WTC11 (cell line): ENCODE measurements at places on chromosomes 6 and 20. TPM values are rescaled to one million over a fixed set of nuclear protein-coding genes. Genes with fewer than 3 reads are reported as not detected.

DNA sequence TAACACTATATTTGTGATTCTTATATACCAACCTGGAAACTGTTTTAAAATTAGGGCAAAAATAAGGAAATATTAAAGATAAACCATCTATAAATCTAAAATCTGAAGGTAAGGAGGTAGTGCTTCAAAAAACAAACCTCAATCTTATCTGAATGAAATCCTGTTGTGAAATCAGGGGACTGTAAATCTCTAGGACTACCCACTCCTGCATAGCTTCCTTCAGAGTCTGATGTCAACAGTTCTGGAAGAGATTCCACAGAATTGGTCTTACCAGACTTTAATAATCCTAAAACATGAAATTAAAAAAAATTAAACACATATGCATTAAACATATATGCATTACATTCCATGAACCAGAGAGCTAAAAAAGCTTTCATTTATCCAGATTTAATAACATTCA is 51.4 kb downstream of the IBTK start:
- H3K27ac ChIP-seq: no peak overlapping the region
- peaks cover 5% of the 10 kb centered on the region; the same call in 1 of the 2 replicates for H3K4me1 ChIP-seq
- peaks cover 47% of the 10 kb centered on the region for H3K36me3 ChIP-seq
- H3K27me3 ChIP-seq: no peaks in the 10 kb centered on the region
- no peak for DNase-seq

The LST1 gene
- 0.34 to 0.66 TPM in 2 of 3 replicates, not detected in the other for total RNA-seq

GRCh38 chr6:43286980-43287716 is 10.9 kb upstream of the SLC22A7 start:
- 0 out of 2 replicates have a peak overlapping the region, but pooled peaks have one; percentile 40 for H3K4me3 ChIP-seq
- DNase-seq: no peak
- H3K4me1 ChIP-seq: peaks cover 7% of the 10 kb centered on the region
- H3K27me3 ChIP-seq: peaks cover 21% of the 10 kb centered on the region
- no peaks in the 10 kb centered on the region for H3K36me3 ChIP-seq
- H3K27ac ChIP-seq: no peak overlapping the region

The PNISR gene
- 150 to 156 TPM (median 155 TPM) in 3 replicates for total RNA-seq

The MRPL14 gene
- 70.0 to 74.2 TPM (median 74.2 TPM) in 3 replicates for total RNA-seq

DNA sequence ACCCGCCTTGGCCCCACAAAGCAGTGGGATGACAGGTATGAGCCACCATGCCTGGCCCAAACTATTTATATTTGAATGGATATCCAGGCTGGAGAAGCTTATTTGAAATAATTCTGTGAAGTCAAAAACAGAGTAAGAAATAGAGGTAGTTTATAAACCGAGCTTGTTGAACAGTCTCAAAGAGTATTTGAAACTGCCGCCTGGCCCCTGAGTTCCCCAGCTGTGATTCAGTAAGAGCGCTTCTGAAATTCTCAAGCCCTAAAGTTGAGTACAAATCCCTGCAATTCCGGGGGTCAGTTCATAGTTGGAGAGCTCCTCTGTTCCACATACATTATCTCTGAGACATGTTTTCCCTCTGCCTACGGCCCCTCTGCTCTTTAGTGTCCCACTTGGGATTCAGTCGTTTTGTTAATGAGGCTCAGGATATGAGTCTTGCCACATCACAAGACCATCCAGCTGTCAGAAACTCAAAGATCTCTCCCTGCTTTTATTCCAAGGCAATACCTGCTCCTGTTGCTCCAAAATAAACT is 127.8 kb downstream of the SOD2 start:
- no peaks in the 10 kb centered on the region for H3K4me1 ChIP-seq
- DNase-seq: no peak
- peaks cover 4% of the 10 kb centered on the region for H3K27me3 ChIP-seq
- peaks cover 14% of the 10 kb centered on the region for H3K36me3 ChIP-seq
- H3K4me3 ChIP-seq: no peak overlapping the region

DNA sequence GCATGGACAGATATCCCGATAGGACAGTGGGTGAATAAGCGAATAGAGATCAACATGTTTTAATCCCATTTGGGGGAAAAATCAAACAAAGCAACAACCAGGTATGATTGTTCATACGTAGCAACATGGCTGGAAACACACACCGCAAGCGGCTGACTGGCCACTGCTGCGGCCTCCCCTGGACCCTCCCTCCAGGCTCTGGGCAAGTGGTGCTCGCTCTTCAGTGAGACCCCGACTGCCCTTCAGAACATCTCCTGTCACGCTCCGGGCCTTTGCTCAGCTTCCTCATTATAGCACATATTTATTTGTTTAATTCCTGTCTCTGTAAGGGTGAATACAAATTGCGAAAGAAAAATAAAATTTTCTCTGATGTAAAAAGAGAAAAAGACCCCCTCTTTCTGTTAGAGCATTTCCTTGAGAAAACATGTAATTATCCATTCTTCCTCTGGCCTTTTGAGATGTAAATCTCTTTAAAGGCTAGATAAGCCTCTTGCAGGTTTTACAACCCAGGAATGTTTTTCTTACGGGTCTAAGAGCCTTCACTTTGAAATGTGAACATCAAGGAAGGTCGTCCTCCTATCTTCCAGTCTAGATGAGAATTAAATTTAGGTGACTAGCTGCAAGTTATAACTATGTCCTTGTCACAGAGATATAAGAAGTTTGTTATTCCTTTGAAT is 11.0 kb upstream of the FAM210B start:
- H3K27me3 ChIP-seq: peaks cover 89% of the 10 kb centered on the region
- peak; percentile 17 for DNase-seq
- H3K36me3 ChIP-seq: no peaks in the 10 kb centered on the region
- peak overlapping the region; percentile 16 for H3K4me3 ChIP-seq
- H3K27ac ChIP-seq: no peak overlapping the region
- H3K4me1 ChIP-seq: peaks cover 27% of the 10 kb centered on the region

DNA sequence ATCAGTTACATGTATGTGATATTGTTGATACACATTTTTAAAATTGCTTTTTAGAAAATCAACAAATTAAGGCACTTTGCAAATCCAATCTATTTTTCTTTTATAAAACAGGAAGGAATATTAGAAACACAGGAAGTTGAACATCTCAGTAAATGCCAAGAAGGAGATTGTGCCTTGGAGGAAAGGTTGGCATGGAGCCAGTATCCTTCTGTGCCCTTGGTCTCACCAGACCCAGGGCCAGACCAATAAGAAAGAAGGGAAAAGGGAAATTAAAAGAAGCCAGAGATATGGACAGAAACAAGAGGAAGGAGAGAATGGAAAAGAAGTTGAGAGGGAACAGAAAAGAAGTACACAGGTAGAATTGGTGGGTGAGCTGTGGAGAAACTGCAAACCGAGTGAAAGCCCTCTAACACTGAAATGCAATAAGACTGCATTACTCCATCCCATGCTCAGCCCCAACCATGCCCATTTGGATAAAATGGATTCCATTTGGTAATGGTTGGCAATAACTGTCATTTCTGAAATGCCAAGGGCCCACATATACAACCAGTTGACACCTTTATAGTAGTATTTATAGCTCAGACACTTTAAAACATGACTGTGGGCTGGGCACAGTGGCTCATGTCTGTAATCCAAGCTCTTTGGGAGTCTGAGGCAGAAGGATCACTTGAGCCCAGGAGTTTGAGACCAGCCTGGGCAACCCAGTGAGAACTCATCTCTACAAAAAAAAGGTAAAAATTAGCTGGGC is 133.8 kb downstream of the GMPR start:
- no peaks in the 10 kb centered on the region for H3K36me3 ChIP-seq
- H3K27me3 ChIP-seq: no peaks in the 10 kb centered on the region
- no peak for DNase-seq
- H3K27ac ChIP-seq: no peak overlapping the region
- no peak overlapping the region for H3K4me3 ChIP-seq

DNA sequence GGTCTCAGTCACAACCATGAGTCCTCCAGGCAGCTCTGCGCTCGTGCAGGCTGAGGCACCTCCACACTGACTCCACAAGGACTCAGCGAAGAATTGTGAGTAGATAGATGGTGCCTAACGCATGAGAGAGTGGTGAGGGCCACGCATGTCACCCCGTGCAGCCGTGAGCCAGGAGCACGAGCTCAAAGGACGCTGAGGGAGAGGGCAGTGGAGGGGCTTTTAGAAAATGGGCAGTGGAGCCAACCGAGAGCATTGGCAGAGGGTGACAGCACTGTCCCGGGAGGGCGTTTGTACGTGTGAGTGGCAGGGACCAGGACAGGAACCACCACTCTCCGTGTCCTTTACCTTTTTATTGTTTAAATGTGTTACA is 105.6 kb downstream of the PSMB1 start:
- DNase-seq: no peak
- H3K36me3 ChIP-seq: no peaks in the 10 kb centered on the region
- H3K4me3 ChIP-seq: no peak overlapping the region
- no peak overlapping the region for H3K27ac ChIP-seq
- no peaks in the 10 kb centered on the region for H3K4me1 ChIP-seq
- no peaks in the 10 kb centered on the region for H3K27me3 ChIP-seq

The TBX18 gene
- total RNA-seq: 0.15 TPM in 1 of 3 replicates, not detected in the others

The CHRNA4 gene
- total RNA-seq: 2.5 to 5.7 TPM (median 4.8 TPM) in 3 replicates

DNA sequence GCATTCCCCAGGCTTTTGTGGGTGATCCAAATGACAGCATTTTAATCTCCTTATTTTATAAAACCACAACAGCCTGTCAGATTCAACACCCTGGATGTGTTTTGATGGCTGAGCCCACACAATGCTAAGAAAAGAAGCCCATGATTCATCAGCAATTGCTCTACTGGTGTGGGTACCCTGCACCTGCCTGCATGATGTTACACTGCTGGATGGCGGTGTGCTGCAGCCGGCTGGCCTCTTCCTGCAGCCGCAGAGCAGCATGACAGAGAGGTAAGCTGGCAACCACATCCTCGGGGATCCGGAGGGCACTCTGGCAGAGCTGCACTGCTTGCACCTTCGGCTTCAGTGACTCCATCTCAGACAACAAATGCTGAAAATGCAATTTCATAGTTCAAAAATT is 327.5 kb downstream of the SYNE1 start:
- H3K4me3 ChIP-seq: no peak overlapping the region
- no peaks in the 10 kb centered on the region for H3K36me3 ChIP-seq
- H3K27me3 ChIP-seq: no peaks in the 10 kb centered on the region
- no peak for DNase-seq

- H3K4me3 ChIP-seq: no peak overlapping the region
- no peaks in the 10 kb centered on the region for H3K27me3 ChIP-seq
- no peaks in the 10 kb centered on the region for H3K36me3 ChIP-seq
- H3K4me1 ChIP-seq: peaks cover 46% of the 10 kb centered on the region
Measured at GRCh38 chr6:38209371-38210260, 390.1 kb downstream of the ZFAND3 start.

GRCh38 chr6:25756382-25757363 is 2.1 kb downstream of the SLC17A4 start:
- no peaks in the 10 kb centered on the region for H3K4me1 ChIP-seq
- H3K4me3 ChIP-seq: no peak overlapping the region
- no peak overlapping the region for H3K27ac ChIP-seq
- no peaks in the 10 kb centered on the region for H3K27me3 ChIP-seq
- DNase-seq: no peak

DNA sequence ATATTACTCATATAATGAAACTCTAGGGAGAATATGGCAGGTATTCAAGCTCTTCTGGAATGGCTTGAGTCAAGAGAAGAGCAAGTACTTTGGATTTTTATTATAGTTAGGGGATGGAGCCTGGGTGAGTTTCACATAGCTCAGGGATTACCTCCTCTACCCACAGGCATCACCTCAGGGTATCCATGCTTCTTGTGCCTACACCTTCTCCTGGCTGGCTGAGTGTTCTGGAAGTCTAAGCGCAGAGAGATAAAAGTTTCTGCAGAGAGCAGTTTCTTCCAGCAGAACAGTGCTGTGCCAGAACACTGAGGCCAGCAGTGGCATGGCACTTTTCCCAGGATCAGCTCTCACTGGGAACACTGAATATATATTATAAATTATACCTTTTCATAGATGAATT is 199.7 kb upstream of the KCNQ5 start:
- no peaks in the 10 kb centered on the region for H3K27me3 ChIP-seq
- no peak overlapping the region for H3K27ac ChIP-seq
- no peak overlapping the region for H3K4me3 ChIP-seq
- DNase-seq: no peak

GRCh38 chr20:53079828-53080686 is 107.9 kb downstream of the TSHZ2 start:
- no peak for DNase-seq
- no peak overlapping the region for H3K4me3 ChIP-seq
- H3K4me1 ChIP-seq: peaks cover 17% of the 10 kb centered on the region
- no peaks in the 10 kb centered on the region for H3K36me3 ChIP-seq

The SEC23B gene
- total RNA-seq: 57.0 to 67.1 TPM (median 59.6 TPM) in 3 replicates

DNA sequence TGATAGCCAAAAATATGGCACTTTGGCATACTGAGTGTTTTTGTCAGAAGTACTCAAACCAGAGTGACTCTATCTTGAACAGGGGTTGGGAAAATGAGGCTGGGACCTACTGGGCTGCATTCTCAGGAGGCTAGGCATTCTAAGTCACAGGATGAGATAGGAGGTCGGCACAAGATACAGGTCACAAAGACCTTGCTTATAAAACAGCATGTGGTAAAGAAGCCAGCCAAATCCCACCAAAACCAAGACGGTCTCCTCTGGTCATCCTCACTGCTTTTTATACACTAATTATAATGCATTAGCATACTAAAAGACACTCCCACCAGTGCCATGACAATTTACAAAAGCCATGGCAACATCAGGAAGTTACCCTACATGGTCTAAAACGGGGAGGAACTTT is 985.1 kb downstream of the HACE1 start:
- no peak overlapping the region; the same call in 1 of the 2 replicates for H3K27ac ChIP-seq
- H3K4me1 ChIP-seq: peaks cover 33% of the 10 kb centered on the region
- DNase-seq: no peak
- H3K27me3 ChIP-seq: no peaks in the 10 kb centered on the region
- H3K4me3 ChIP-seq: no peak overlapping the region

GRCh38 chr20:20365480-20366161 is 2.3 kb upstream of the INSM1 start:
- H3K4me3 ChIP-seq: peak overlapping the region; percentile 68
- no peaks in the 10 kb centered on the region for H3K36me3 ChIP-seq
- peaks cover 83% of the 10 kb centered on the region for H3K27me3 ChIP-seq

DNA sequence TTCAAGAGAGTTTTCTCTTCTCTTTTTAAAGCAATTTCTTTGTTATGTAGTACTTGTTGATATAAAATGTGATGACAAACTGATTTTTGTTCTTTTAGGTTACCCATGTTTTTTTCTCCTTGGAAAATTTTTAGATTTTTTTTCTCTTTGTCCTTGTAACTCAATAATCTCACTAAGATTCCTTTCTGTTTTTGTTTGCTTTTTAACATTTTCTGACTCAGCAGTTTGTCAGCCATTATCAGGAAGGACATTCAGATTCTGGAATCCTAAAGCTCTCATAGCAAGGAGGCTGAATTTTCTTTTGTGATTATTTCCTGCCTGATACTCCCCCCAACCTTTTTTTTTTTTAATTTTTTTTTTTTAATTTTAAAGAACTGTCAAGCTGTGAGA is 75.2 kb upstream of the CITED2 start:
- H3K27ac ChIP-seq: peak overlapping the region; percentile 46; the same call in 1 of the 2 replicates
- H3K27me3 ChIP-seq: no peaks in the 10 kb centered on the region
- no peak overlapping the region for H3K4me3 ChIP-seq
- no peak for DNase-seq
- H3K4me1 ChIP-seq: peaks cover 45% of the 10 kb centered on the region
- no peaks in the 10 kb centered on the region for H3K36me3 ChIP-seq

DNA sequence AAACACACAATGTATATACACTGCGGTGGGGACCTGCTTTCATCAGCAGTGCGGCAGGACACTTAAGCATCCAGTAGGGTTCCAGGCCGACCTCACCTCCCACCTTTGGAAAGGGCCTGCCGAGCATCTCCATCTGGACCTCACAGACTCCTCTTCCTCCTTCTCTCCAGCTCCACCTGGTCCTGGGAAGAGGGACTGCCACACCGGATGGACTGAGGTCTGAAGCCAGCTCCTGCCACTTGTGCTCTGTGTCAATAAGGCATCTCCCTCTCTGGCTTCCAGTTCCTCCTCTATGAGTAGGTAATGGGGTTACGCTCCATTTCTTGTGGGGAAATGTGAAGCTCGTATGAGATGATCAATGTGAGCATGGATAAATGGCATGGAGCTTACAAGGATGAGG is 19.1 kb upstream of the NNAT start:
- no peaks in the 10 kb centered on the region for H3K36me3 ChIP-seq
- H3K4me1 ChIP-seq: 0 out of 2 replicates have a peak, but pooled peaks cover 2% of the 10 kb centered on the region
- peak; percentile 44 for DNase-seq
- H3K4me3 ChIP-seq: no peak overlapping the region

The RALY gene
- 157 to 164 TPM (median 157 TPM) in 3 replicates for total RNA-seq

The PERP gene
- total RNA-seq: 23.9 to 26.9 TPM (median 24.6 TPM) in 3 replicates
